ENCODE measurements at places on chromosomes 1 and 21.
A peak's percentile ranks its signal among the peaks of the same experiment; 100 is the strongest.

- peak; percentile 95 for DNase-seq
These were observed 11.4 kb downstream of the UBASH3A start for GRCh38 chr21:42414928-42415769.

DNA sequence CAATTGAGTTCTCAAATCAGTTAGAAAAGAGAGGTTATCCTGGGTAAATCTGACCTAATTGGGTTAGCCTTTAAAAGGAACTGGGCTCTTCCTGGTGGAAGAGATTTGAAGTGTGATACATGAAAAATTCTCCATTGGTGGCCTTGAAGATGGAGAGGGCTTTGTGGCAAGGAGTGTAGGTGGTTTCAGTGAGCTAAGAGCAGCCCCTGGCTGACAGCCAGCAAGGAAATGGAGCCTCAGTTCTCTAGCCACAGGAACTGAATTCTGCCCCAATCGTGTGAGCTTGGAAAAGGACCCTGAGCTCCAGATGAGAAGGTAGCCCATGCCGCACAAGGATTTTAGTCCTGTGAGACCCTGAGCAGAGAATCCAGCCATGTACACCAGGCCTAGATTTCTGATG, 12.7 kb upstream of the HYI start:
- DNase-seq: no peak

- DNase-seq: no peak
These were observed 1.7 kb downstream of the F5 start for GRCh38 chr1:169584483-169585144.

GRCh38 chr21:29083306-29083705, 9.9 kb upstream of the CCT8 start:
- DNase-seq: no peak

DNA sequence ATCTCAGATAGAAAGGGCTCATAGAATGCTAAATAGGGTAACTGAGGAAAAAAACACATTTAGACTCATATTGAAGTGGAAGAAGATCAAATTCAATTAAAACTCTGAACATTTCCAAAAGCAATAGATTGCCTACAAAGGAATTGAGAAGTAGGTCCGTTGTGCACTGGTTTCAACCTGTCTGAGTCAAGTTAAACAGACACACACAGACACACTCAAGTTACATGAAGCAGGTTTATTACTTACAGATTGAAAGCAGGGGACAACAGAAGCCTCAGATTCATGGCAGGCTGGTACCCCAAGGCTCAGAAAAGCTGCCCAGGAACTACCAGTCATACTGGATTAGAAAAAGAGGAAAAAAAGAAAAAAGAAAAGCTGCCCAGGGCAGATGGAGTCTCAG, 20.7 kb upstream of the S100A2 start:
- no peak for DNase-seq

DNA sequence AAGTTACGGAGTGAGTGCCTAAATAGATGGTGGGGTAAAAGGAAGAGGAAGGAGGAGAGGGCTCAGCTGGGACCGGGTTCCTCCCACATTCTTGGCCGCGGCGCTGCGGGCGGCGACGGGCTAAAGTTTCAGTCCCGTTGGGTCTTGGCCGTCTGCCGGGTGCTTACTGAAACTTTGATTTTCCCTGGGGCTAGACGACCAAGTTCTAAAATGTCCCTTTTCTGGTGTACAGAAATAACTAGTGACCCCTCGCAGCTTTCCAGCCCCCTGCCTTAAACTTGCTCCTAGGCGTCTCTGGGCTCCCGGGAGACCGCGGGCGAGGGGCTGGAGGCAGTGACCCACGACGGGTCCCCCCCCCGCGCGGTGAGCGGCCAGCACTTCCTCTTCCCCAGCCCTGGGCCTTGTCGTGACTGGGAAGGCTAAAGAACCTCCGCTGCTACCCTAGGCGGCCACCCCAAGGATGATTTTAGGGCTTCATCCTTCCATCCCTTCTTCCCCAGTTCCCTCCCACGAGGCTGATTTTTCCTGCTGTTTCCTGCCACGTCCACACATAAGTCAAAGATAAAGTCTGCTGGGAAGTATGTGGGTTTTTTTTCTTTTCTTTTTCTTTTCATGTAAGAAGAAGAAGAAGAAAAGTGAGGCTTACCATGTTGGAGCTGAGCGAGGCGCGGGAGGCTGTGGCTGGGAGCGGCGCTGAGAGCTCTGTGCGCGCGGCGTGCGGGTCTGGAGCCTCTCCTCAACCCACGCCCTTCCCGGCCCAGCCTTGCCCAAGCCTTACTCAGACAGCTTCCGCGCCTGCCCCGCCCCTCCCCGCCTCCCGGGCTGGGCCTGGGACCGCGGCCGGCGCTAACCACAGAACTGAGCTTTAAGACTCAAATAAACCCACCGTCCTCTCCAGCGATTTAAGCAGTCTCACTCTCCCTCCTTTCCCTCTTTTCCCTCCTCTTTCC, at the start of gene S100A11:
Gene S100A11 (minus strand): TSS at position 738 of the 950 bp plus-strand sequence. CDS start 89 bp downstream, at position 649.
- DNase-seq: peak; percentile 89

- DNase-seq: no peak
These were observed 311.0 kb downstream of the KCNH1 start for GRCh38 chr1:210822932-210823331.

GRCh38 chr1:22932803-22933470, 39.7 kb downstream of the LACTBL1 start:
- no peak for DNase-seq

Measured in activated CD8-positive, alpha-beta memory T cell treated with anti-CD3 and anti-CD28 coated beads, Interleukin-2, amount 50 U/mL, for 48 hours (primary cell).